ENCODE measurements at places on chromosomes 1 and 21.
A peak's percentile ranks its signal among the peaks of the same experiment; 100 is the strongest.

GRCh38 chr1:78370779-78371482 is 119.8 kb upstream of the PTGFR start:
- DNase-seq = no peak

DNA sequence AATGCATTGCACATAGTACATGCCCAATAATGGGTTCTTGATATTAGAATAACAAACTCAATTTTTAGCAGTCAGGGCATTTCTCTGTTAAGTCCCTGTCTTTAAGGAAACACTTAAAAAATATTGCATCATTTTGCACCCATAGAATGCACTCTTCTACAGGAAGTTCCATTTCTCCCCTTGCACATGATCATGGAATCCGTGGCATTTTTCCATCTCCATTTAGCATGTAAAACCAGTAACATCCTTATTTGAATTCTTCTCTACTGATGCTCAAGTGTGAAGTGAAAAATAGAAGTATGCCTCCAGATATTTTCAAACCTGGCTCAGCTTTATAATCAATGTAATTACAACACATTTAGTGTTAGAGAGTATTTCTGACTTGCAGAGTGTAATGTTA is 192.8 kb downstream of the RWDD3 start:
- no peak for DNase-seq

DNA sequence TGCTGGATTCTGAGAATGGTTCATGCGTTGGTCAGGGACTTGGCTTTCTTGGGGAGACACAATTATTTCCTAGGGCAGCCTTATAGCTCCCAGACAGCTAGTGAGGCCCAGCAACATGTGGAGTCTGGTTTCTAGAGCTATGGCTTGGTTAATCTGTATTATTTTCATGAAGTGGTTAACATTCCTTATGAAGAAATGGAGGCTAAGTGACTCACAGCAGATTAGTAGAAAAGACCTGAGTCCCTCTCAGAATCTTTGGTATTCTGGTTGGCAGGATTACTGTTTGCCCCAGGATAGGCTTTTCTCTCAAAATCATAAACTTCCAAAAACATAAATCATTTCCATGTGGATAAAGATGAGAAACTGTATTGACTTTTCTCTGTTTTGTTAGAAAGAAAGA is 42.3 kb downstream of the DUSP10 start:
- no peak for DNase-seq

DNA sequence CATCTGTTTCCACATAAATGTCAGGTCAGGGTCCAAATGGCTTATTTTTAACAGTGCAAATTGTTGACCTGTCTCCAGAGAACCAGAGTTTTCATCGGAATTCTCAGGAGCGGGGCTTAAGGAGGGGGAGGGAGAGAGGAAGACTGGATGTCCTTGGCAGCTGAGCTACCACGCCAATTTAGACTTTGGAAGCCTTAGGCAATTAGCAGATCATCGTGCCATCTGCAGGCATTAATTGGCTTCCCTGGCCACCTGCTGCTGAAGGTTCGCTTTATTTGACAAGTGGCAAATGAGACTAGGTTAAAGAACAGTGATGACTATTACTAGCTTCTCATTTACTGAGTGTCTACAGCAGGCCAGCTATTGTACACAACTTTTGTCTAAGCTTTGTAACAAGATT is 43.7 kb downstream of the HLX start:
- DNase-seq = no peak

- DNase-seq = peak; percentile 28
Measured at GRCh38 chr1:220045356-220046051, 801 bp downstream of the EPRS1 start.

- no peak for DNase-seq
Measured at GRCh38 chr1:220462752-220463151, 65.2 kb upstream of the MARK1 start.

DNA sequence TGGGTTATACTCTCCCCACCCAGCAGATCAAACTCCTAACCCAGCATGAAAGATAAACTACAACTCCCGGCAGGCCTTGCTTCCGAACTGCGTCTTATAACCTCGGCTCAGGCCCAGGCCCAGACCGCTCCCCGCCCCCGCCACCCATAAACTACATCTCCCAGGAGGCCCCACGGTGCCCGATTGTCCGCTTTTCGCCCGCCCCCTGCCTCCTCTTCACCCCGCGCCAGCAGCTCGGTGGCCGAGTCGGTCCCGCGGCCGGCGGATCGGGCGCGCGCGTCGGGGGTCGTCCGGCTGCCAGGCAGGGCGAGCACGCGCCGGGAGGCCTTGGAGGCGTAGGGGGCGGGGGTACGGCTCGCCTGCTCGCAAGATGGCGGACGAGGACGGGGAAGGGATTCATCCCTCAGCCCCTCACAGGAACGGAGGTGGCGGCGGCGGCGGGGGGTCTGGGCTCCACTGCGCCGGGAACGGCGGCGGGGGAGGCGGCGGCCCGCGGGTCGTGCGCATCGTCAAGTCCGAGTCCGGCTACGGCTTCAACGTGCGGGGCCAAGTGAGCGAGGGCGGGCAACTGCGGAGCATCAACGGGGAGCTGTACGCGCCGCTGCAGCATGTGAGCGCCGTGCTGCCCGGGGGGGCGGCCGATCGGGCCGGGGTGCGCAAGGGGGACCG is at the start of gene SNX27:
TSS of gene SNX27 (plus strand) at position 219 of the 669 bp plus-strand sequence. CDS start at position 371, 152 bp downstream.
- peak; percentile 92 for DNase-seq

DNA sequence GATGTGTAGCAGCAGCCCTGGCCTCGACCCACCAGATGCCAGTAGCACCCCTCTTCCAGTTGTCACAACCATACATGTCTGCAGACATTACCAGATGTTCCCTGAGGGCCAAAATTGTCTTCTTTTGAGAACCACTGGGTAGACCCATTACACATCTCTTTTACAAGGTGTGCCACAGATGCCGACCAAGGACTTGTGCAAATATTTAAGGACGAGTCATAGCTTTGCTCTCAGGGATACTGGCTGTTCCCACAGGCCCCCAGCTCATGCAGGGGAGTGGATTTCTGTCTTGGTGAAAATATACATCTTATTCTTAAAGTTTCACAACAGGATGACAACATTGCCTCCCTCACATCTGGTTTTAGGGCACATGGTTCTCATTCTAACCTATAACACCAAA is 59.4 kb upstream of the ZBTB18 start:
- DNase-seq = no peak

DNA sequence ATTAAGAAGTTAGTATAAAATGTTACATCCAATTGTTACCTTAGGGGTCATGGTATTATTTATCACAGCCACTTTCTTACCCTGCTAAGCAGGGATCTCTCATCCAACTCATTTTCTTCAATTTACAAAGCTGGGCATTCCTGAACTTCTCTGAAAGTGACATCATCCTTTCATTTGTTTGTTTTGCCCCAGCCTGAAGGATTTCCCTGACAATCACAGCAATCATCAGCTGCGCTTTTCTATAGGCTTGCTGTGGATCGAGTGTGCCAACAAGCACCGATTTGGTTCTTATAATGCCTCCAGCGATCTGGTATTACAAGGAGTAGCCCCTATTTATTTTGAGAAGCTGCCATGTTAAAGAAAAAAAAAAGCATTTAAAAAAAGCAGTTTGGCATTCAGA is 240.2 kb downstream of the USH2A start:
- no peak for DNase-seq

- no peak for DNase-seq
Measured at GRCh38 chr1:29703596-29704370, 467.5 kb downstream of the PTPRU start.

- DNase-seq = no peak
Measured at GRCh38 chr21:35077975-35078374, 28.9 kb upstream of the RUNX1 start.

GRCh38 chr1:107536266-107536665 is 395.4 kb downstream of the NTNG1 start:
- DNase-seq = no peak

GRCh38 chr1:7430691-7431090 is 340.4 kb upstream of the VAMP3 start:
- DNase-seq = no peak

GRCh38 chr1:201214461-201214860 is 23.8 kb downstream of the IGFN1 start:
- DNase-seq = no peak

DNA sequence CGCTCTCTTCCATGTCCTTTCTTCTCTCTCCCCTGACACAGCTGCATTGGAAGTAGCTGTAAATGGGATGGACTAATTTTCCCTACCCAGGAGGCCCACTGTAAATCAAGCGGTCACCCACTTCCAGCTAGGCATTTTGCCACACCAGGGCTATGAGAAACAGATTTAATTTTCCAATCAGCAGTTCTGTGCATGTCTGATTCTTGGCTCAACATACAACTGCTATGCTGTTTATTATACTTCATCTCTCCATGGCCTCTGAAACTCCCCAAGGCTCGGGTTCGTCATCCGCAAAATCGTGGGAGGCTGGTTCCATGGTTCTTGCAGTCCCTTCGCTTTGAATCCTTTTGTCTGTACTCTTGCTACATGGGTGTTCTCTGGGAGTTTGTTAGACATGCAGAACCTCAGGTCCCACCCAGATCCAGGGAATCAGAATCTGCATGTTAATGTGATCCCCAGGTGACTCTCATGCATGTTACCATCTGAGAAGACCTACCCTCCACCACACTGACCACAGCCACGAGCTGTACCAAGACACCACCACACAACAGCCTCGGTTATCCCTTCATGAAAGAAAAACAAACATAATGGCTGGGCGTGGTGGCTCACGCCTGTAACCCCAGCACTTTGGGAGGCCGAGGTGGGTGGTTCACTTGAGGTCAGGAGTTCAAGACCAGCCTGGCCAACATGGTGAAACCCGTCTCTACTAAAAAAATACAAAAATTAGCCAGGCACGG is 190.5 kb downstream of the GABPA start:
- no peak for DNase-seq

DNA sequence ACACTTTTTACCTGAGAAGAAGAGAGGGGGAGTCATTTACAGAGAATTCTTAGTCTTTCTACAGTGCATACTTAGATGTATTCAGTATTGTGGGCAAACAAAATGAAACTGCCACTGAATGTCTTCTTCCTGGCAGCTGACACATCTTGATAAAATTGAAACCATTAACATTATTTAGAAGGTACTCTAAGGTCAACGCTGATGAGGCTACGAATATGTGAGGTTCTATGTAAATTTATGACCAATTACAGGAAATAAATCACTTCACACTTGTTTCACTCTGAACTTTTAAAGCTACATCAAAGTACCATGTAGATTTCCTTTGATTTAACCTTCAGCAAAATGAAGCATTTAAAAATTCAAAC is 51.3 kb upstream of the GFI1 start:
- peak; percentile 62 for DNase-seq

DNA sequence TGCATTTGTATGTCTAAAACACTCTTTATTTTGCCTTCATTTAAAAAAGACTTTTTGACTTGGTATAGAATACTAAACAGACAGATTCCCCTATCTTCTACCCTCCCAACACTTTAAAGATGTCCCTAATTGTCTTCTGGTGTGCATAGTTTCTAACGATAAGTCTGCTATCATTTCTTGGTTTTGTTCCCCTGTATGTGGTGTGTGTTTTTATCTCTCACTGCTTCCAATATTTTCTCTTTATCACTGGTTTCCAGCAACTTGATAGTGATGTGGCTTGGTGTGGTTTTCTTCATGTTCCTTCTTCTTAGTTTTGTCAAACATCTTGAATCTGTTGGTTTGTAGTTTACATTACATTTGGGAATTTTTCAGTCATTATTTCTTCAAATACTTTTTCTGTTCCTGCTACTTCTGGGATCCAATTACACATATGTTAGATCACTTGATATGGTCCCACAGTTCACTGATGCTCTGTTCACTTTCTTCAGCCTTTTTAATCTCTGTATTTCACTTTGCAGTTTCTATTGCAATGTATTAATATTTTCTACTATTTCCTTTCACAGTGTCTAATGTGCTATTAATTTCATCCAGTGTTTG is 23.2 kb downstream of the F5 start:
- no peak for DNase-seq

GRCh38 chr1:205972491-205973168 is 29.4 kb upstream of the SLC26A9 start:
- DNase-seq = no peak

DNA sequence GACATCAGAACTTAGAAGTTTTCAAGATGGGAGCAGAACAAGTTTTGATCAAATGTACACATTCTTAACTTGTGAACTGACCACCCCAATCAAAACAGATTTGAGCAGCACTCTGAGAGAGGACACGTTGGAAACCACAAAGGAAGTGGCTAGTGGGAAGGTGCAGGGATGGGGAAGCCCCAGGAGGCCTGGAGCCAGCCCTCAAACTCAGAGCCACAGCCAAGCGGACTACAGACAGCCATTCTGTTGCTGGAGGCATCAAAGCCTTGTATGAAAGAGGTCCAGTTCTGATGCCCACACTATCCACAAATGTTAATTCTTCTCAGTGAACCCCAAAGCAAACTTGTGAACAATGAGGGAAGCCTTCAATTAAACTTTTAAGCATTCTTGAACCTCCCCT is 143.6 kb upstream of the RAB4A start:
- peak; percentile 29 for DNase-seq

DNA sequence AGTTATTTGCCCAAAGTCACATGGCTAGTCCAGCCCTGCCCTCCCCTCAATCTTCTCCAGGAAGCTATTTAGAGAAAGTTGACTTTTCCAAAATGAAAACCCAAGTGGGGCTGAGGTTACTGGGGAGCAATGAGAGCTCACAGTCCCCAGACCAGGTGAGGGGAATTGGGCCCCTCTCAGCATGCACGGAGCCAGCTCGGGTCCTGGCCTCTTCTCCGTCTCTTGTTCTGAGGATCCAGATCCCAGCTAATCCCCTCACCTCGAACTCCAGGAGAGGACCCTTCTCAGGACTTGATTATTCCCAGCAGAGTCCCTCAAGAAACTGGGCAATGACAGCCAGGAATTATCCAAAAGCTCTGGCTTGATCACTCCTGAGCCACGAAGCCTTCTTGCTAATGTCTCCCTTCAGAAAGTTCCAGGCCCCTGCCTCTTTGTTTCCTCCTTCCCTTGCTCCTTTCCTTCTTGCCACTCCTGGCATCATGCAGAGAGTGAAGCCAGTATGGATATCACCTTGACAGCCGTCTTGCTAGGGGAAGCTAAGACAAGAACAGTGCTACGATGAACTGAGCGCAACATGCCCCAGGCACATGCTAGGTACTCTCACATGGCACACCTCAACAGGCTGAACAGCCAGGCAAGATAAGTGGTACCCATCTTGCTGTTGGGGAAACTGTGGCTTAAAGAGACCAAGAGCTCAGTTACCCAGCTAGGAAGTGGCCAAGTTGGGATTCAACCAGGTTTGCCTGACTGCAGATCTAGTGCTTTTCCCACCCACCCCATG is 51.9 kb downstream of the KLHDC7A start:
- no peak for DNase-seq

DNA sequence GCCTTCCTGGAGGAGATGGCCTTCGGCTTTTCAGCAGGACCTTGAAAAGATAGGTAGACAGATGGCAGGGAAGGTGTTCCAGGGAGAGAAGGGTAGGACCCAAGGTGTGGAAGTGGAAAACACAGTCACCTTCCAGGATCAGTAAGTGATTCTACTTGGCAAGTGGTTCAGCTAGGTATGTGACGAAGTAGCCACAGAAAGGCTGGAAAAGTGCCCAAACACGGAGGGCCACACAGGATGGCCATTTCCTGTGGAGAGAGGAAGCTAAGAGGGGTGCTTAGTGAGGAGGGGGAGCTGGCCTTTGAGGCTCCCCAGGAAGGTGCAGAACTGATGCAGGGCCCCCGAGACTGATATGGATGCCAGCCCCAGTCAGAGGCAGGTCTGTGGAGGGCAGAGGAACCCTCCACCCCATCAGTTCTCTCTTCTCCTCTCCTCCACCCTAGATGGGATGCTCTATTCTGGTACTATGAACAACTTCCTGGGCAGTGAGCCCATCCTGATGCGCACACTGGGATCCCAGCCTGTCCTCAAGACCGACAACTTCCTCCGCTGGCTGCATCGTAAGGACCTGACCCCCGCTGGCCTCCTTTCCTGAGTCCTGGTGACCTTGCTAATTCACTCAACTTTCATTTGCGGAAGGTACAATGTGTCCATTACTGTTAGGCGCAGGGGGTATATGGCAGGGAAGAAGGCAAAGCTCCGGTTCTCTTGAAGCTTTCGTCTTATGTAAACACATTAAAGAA is 6.8 kb downstream of the SEMA4A start:
- no peak for DNase-seq
